ENCODE measurements at places on chromosomes 1 and 21.

GRCh38 chr21:25458484-25458883, 148.8 kb downstream of the MRPL39 start:
- no peak for DNase-seq

- no peak for DNase-seq
Measured at GRCh38 chr1:24190983-24191461, 3.9 kb upstream of the IFNLR1 start.

- DNase-seq: no peak
Measured at GRCh38 chr1:203323587-203323986, 18.3 kb downstream of the BTG2 start.

DNA sequence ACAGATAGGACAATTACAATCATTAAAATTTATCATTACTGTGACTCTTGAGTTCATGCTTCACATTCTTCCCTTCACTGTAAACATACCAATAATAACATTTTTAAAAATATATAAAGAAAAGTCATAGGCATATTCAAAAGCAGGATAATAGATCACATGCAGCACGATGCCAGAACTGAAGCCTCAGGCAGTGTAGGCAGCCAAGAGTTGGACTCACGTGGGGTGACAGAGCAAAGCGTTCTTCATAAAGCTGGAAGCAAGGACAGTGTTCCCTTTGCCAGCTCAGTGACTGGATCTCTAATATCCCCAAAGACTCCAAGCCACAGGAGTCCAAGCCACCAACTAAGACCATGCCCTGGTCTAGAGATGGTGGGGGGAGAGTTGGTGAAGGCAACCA, 77.7 kb downstream of the ODF2L start:
- no peak for DNase-seq

DNA sequence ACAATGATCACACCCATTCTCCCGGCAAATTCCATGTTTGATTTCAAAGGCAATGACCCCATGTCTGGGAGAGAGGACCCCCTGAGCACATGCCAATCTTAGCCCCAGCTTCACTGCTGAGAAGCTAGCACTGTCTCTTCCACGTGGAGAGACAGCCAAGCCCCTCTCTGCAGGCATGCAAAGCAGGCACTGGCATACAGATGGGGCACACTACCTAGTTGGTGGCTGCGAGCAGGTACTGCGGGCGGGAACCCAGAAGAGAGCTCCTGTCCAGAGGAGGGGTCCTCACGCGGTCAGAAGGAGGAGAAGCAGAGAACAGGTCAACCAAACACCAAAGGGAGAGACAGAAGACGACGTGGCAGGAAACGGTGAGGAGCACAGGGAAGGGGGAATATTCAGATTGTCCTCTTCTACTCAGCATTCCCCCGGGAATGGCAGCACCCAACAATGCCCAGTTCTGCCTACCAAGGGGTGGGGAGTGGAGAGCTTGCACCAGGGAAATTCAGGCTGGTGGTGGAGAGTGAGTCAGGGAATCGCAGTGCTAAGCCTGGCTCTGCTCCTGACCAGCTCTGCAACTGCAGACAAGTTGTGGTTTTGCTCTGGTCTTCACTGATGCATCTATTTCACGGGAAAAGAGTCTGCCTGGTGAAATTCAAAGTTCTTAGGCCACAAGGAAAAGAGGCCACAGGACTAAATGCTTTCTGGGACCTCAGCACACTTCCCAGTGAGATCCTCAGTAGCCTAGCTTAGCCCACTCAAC, 48.1 kb upstream of the GOLT1A start:
- DNase-seq: no peak

DNA sequence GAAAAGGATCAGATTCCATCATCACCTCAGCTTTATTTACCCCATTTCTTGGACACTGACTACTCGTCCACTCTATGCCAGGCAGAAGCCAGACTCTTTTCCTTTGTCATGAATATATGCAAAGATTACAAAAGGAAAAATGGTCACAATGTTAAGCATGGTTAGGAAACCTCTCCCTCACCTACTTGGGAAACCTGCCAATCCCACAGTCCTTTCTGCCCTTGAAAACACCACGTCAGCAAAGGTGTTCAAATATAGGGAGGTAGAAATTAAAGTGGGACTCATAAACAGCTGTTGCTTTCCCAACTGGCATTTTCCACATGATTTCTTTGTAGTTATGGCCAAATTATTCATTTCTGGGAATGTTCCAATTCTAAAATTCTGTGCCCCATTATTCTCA, 16.2 kb upstream of the ATP13A2 start:
- no peak for DNase-seq

DNA sequence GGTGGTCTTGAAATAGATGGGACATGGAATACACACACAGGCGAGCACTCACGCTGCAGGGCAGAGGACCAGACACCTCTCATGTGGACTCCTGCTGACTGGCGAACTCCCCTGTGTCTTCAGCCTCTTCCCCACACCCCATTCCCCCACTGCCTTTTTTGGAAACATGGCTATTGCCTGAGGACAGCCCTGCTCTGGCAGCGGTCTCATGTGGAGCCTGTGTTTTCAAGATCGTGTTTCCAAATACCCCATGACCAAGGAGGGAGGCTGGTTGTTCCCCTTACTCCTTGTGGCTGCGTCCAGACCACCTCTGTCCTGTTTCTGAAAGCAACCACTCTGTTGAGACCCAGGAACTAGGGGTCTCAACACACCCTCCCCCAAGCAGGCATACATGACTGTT, 119.4 kb downstream of the C1orf94 start:
- DNase-seq: no peak

DNA sequence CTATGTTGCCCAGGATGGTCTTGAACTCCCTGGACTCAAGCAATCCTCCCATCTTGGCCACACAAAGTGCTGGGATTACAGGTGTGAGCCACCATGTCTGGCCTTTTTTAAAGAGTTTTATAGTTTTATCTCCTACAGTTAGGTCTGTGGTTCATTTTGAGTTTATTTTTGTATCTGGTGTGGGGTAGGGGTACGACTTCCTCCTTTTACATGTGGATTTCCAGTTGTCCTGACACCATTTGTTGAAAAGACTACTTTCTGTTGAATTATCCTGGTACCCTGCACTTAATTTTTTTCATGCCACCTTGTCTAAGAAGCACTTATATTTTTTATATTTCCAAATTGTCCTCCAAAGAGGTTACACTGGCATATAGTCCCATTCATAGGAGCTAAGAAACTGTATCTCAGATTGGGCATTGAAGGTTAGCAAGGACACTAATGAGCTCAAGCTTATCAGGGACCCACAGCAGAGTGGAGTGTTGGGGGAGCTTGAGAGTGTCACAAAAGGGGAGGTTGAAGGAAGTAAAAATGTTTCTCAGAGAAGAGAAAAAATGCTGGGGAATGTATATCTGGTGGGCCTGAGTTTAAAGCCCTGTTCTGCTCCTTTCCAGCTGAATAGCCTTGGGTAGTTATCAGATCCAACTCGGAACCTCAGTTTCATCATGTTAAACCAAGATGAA, 23.4 kb upstream of the MEF2D start:
- DNase-seq: no peak
